Cardiac muscle cell (in vitro differentiated cells and primary cell): ENCODE measurements at places on chromosomes 11 and 22.
A peak's percentile ranks its signal among the peaks of the same experiment; 100 is the strongest.

DNA sequence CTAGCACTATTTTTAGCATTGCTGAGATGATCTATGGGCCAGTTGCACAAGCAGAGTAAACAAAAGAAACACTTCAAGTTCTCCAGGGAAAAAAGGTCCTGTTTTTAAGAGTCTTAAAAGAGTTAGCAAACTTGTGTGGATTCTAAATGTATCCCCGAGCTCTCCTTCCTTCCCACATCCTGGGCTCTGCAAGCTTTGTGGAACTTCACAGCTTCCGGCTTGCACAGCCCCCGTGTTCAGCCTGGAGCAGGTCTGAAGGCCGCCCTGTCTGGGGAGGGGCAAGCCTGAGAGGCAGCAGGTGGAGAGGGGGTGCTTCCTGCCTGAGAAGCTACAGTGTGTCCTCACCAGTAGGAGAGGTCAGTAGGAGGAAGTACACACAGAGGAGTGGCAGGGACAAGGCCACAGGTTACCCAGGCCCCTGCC is 35.1 kb upstream of the SUSD2 start:
- DNase-seq = peak; percentile 62

- DNase-seq = no peak
Observed at GRCh38 chr22:26182723-26183122, 13.5 kb downstream of the SEZ6L start.

- peak; percentile 36 for DNase-seq
Observed at GRCh38 chr11:30488304-30488998, 97.7 kb downstream of the MPPED2 start.

- DNase-seq = no peak
Observed at GRCh38 chr11:11318961-11319360, 34.1 kb downstream of the CSNK2A3 start.

- no peak for DNase-seq
Observed at GRCh38 chr11:13784441-13784840, 116.0 kb downstream of the FAR1 start.

- DNase-seq = no peak
Observed at GRCh38 chr22:33875316-33875715, 45.0 kb downstream of the LARGE1 start.

DNA sequence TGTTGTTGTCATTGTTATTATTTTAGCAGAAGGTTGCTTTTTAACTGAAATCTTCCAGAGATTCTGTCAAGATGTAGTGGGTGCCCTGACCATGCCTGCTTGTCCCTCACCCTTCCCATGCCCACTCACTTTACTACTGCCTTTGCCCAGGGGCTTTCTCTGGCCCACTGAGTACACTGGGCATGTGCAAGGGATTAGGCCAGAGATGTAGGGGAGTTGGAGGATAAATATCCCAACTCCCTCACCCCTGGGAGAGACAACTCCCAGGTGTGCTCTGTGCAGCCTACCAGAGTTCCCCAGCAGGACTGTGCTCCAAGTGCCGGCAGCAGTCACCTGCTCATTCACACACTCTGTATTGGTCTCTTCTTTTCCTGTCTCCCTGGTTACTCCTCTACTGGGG is 559.1 kb downstream of the MIAT start:
- DNase-seq = no peak

DNA sequence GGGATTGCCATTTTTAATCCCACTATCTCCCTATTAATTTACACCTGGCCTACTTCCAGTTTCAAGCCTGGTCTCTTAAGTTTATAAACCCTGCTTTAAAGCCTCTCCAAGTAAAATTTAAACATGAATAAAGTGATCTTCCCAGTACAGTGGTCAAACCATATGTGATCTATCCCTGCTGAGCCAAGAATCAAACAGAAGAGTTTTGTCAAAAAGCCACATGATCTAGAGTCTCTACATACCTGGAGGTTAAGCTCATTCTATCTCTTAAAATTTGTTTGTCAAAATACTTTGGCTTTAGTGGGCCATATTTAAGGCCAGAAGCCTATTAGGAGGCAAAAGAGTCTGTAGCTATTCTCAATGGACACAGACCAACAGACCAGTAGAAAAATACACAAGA is 42.9 kb upstream of the DDI1 start:
- DNase-seq = no peak

- no peak for DNase-seq
Observed at GRCh38 chr11:11148596-11148995, 204.5 kb downstream of the CSNK2A3 start.

GRCh38 chr11:99535406-99535805 is 514.7 kb downstream of the CNTN5 start:
- DNase-seq = no peak

DNA sequence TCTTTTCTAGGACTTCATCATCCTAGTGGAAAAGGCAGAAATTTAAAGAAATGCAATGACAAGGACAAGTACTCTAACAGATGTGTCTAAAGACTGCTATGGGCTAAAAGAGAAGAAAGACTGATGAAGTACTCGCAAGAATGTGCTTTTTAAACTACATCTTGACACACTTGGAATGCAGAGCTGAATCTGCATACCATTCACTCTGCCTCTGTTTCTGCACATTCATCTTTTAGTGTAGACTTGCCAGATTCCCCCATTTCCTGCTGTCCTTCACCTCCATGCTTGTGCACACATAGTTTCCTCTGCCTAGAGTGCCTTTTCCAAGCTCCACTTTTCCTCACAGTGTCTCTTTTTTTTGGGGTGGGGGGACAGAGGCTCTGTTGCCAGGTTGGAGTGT is 239.0 kb upstream of the CCDC179 start:
- DNase-seq = no peak

DNA sequence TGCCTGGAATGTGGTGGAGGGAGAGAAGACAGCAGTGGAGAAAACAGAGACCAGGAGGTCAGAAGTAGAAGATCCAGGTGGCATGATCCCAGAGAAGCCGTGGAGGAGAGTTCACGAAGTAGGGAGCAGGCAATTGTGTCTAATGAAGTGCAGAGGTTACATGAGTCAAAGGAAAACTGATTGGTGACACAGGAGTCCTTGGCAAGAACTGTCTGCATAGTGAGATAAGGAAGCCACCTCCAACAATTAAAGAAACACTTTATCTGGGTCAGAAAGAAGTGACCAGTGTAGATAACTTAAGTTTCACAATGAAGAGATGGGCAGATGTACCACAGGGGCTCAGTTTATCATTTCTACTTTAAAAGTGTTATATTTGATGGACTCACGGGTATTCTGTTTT is 57.0 kb upstream of the PTH start:
- DNase-seq = no peak

- no peak for DNase-seq
Observed at GRCh38 chr22:43505896-43506295, 94.1 kb downstream of the MPPED1 start.

DNA sequence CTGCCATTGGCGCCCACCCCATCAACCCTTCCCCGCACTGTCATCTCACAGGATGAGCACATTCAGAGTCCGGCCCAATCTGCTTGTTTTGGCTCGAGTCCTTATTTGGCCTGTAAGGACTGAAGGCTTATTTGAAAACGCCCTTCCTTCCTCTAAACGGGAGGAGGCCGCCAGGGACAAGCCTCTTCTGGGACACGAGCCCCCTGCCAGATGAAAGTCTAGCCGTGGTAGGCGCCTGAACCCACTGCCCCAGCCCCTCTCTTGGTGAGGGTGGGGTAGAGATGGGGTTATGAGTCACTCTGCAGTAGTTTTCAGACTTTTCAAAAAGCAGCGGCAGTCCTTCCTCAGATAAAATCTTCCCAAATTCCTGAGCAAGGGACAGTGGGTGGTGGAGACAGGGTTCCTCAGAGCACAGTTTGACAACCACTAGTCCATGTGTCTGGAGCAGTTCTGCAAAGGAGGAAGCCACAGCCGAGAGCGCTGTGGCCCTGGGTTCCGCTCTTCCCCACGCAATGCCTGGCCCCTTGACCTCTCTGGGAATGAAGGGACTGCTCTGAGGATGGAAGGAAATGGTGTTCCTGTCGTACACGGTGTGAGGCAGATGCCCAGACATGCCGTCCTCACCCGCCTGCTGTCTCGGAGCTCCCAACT is 57.0 kb downstream of the MYH9 start:
- no peak for DNase-seq
